ENCODE measurements at places on chromosomes 1 and 21. TPM values are rescaled to one million over a fixed set of nuclear protein-coding genes. Genes with fewer than 3 reads are reported as not detected.

- DNase-seq, result no peak
Measured at GRCh38 chr1:27645071-27645415, 10.1 kb upstream of the FGR start.

GRCh38 chr1:2271211-2271721 lies 43.1 kb downstream of the SKI start:
- DNase-seq, result no peak

GRCh38 chr1:232628335-232629249 lies 1.3 kb downstream of the SIPA1L2 start:
- DNase-seq, result no peak

DNA sequence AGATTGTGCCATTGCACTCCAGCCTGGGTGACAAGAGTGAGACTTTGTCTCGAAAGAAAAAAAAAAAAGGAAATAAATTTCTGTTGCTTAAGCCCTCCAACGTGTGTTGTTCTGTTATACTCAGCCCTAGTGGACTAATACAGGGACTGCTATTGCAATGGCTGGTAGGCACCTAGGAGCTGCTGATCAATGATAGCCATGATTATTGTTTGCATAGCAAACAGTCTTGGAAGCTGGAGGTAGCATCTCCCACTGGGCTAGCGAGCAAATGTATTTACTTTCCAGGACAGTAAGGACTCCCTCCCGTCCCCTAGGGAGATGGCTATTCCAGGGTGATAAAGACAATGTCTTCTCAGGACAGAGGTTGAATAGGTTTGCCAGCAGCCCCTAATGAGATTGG lies 13.5 kb upstream of the TNFRSF8 start:
- DNase-seq, result no peak

GRCh38 chr1:229953736-229954326 lies 113.2 kb upstream of the GALNT2 start:
- no peak for DNase-seq

DNA sequence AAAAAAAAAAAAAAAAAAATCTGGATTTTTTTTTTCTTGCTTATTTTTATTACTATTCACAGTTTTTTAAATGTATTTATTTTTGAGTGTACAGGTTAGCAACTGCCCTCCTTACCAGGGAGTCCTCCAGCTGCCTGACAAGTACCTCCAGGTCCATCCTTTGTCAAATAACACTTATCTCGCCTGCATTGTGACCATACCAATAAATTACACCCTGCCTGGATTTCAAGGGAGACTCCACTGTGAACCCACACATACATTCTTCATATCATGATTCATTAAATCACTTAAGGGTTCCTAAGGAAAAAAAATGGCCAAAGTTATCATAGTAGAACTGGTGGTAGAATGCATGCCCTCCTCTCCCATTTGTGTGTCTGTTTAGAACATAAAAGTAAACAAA lies 38.4 kb downstream of the EEIG2 start:
- no peak for DNase-seq

- DNase-seq, result no peak
Measured at GRCh38 chr1:42860339-42861013, 14.1 kb downstream of the ZNF691 start.

GRCh38 chr1:10941891-10942541 lies 70.4 kb upstream of the TARDBP start:
- peak; percentile 64 for DNase-seq

The VASH2 gene
- total RNA-seq, result 2.3 TPM

The FCN3 gene
- 2.1 TPM for total RNA-seq
